ENCODE measurements at places on chromosomes 5 and 9. TPM values are rescaled to one million over a fixed set of nuclear protein-coding genes. Genes with fewer than 3 reads are reported as not detected.

- DNase-seq = no peak
Observed at GRCh38 chr5:155772009-155772662, 554.8 kb upstream of the SGCD start.

DNA sequence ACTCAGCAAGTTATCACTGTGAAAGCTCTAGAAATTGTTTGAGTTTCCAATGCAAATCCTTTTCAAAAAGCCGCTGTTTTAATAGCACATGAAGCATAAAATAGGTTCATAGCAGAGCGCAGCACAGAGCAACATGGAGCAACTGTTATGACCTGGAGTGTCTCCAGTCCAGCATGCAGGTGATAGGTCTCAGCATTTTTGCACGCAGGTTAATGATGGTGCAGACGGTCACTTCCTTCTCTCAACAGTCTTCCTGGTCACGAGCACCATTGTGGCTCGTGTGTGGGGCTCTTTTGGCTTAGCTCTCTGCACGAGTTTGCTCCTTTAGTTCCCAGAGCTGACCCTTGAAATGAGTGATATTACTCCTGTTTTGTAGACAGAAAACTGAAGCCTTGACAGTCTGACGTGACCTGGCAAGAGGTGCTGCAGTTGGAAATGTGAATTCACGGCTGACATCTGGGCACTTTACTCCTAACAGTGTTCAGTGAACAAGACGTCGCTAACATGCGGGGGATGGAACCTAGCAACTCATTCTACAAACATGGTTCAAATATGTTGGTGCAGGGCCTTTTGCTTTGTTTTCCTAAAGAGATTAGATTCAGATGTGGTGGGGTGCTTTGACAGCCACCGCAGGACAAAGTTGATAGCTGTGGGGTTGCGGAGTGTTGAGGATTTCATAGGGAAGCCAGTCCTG lies 10.0 kb downstream of the TENT4A start:
- no peak for DNase-seq

Gene MYO10
- 71.9 TPM for total RNA-seq

GRCh38 chr5:36683821-36684434 lies 77.5 kb downstream of the SLC1A3 start:
- no peak for DNase-seq

DNA sequence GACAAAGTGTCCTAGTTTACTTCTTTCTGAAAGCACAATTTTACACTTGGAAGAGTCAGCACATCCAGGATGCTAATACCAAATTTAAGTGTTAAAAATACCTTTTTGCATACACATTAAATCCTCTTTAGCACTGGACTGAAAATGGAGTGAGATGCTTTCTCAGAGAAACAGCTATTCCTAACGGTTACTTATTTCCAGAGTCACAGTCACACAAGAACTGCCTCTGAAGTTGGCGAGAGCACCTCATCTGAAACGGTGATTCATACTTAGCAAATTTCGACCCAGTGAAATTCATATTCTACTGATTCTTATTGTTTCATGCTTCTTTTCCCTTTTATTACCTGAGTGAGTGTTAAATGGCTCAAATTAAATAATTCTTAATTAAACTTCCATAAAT lies 12.2 kb downstream of the CDH18 start:
- DNase-seq = no peak
